ENCODE measurements at places on chromosomes 6 and 20.

GRCh38 chr6:117351521-117351920, 74.2 kb downstream of the ROS1 start:
- DNase-seq = no peak

DNA sequence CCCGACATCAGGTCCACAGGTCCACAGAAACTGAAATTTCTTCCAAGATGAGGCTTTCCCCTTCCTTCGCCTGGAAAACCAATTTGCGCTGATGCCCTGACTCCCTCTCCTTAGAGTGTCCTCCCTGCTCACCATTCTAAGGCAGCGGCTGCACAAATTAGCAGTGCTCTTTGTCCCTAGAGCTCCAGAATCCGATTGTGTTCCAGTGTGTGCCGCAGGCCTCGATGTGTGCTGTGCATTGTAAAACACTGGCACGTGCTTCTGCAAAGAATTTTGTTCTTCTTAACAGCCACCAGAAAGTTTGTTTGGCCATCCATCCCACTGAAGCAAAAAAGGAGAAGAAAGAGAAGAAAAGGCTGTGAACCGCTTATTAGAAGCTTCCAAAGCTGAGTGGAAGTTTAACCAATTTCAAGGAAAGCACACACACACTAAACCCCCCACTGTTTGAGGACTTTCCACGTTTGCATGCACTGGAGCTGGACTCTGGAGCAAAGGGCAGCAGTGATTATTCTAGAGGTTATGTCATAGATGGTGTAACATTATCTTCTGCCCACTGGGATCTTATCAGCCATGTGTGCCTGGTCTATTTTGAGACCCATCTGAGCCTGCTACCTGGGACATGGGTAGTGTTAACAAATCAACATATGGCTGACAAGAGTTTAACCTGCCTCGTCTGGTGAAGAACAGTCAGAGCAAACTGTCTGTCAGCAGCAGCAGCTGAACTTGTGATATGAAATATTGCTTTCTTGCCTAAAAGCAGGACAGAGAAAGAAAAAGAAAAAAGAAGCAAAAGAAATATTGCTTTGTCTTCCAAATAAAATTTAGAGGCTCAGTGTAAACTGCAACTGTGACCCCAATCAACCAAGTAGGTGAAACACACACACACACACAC, 64.9 kb upstream of the RREB1 start:
- no peak for DNase-seq

- no peak for DNase-seq
Observed at GRCh38 chr6:165243801-165244200, 65.6 kb downstream of the C6orf118 start.

- no peak for DNase-seq
Observed at GRCh38 chr20:5039255-5039657, 37.9 kb upstream of the SLC23A2 start.

- no peak for DNase-seq
Observed at GRCh38 chr6:113953346-113953745, 17.6 kb downstream of the HDAC2 start.

- DNase-seq = no peak
Observed at GRCh38 chr6:137776256-137776655, 90.8 kb upstream of the TNFAIP3 start.

All from NCI-H1092 treated with DMSO at 0.1 percent for 48 hours (cell line).